Dermis blood vessel endothelial cell (primary cell): ENCODE measurements at places on chromosomes 1 and 21.

DNA sequence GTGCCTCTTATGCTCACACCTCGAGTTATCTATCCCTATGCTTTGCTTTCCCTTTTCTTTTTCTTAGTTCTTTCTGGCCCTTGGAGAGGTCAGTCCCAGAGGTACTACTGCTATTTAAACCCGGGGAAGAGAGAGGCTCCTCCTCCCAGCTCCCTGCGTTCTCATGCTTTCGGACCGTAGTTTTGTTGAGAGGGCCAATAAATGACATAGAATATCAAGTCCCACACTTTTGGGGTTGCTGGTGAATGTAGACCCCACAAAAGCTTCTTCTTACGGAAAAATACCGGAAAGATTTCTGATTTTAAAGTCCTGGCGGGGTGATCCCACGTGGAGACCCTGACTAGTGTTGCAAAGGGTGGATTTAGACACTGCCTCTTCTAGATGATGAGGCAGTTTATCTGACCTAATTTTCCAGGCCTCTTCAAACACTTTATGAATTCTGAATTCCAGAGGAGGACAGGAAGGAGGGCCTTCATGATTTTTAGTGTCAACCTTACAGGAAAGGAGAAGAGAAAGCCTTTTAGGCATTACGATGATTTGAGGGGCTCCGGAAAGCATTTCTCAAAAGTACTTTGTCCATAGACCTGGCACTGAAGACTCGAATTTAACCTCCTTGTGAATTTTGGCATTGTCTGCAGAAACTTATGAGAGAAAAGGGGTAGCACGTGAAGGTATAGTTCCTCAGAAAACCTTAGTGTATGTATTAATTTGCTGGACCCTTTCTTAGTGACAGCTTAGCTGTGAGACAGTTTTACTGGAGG lies 694 bp downstream of the TMEM167B start:
- DNase-seq = peak; percentile 58

DNA sequence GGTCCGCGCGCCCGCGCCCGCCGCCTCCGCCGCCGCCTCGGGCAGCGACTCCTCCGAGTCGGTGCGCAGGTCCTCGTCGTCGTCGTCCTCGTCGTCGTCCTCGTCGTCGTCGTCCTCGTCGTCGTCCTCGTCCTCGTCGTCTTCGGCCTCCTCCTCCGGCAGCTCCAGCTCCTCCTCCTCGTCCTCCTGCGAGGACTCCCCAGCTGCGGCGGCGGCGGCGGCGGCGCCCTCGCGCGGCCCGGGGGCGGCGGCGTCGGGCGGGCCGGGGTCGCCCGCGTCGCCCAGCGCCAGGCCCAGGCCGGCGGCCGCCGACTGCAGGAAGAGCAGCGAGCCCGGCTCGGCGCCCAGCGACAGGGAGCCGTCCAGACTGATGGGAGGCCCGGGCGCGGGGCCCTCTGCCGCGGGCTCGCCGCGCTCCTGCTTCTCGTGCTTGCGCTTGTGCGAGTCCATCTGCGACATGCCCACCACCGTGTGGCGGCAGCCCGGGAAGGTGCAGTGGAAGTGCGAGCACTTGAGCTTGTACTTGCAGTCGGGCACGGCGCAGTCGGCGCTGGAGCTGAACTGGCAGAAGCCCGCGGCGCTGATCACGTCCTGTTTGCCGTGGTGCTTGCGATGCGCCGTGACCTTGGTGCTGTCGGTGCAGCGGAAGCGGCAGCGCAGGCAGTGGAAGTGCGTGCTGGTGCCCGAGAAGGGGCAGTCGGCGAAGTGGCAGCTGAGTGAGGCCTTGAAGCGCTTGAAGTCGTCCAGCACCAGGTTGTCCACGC lies 157.3 kb downstream of the CASZ1 start:
- DNase-seq = no peak

DNA sequence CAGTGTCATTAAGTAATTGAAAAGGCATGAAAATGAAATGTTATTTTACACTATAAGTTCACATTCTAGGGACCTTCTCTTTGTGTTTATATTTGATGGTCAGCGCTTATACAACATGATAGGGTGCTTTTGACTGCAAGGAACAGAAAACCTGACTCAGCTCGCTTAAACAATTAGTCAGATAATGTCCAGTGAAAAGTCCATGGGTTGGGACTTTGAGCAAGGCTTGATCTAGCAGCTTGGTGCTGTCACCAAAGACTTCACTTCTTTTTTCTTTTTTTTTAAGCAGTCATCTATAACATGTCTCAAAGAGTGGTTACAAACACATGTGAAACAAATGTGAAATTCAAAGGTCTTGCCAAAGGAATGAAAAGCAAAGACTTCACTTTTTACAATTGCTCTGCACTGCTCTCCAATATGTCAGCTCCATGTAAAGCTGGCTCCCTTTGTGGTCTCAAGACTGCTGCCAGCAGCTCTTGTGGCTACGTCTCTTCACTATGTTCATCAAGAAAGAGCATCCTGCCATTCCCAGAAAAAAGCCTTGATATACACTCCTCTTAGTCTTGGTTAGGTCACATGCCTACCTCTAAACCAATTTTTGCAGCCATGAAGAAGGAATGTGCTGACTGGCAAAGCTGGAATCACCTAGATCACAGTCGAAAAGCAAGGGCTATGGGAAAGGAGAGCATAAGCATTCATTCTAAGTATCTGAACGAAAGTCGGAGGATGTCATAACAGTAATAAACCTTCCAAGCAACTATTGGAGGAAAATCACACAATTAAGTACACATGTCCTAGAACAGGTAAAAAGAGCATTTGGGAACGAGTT lies 15.2 kb downstream of the F3 start:
- no peak for DNase-seq

- DNase-seq = no peak
Measured at GRCh38 chr1:91501523-91501851, 836 bp downstream of the CDC7 start.
